Ovary (tissue), 10 donors: ENCODE measurements at places on chromosomes 4 and X. TPM values are rescaled to one million over a fixed set of nuclear protein-coding genes. Genes with fewer than 3 reads are reported as not detected.

REELD1 gene
- polyA plus RNA-seq, result not detected

DNA sequence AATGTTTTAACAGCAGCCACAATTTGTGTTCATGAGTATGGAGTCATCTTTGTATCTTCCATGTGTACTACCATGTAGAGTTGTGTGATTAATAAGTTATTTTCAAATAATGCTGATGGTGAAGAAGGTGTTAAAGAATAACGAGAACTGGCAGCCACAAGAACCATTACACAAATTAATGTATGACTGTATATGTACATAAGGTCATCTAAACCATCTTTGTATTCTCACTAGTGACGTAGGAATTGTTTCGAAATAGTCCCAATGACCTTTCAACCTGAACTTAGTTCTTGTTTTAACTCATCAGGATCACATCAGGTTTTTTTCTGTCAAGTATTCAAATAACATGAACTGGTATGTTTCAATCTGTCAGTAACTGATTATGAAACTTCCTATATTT lies 48.3 kb upstream of the NOCT start:
- H3K27me3 ChIP-seq, result no peaks in the 10 kb centered on the region
- H3K4me1 ChIP-seq, result no peaks in the 10 kb centered on the region

NDP gene
- polyA plus RNA-seq, result 82.7 TPM

- H3K27ac ChIP-seq, result no peak overlapping the region
- DNase-seq, result no peak
- H3K27me3 ChIP-seq, result no peaks in the 10 kb centered on the region
- H3K4me1 ChIP-seq, result peaks cover 2% of the 10 kb centered on the region
- no peak overlapping the region for H3K4me3 ChIP-seq
These were observed 236.4 kb upstream of the MID1 start for GRCh38 chrX:10856797-10857196.

SERPINA7 gene
- polyA plus RNA-seq, result not detected

- H3K27me3 ChIP-seq, result no peaks in the 10 kb centered on the region
- H3K27ac ChIP-seq, result no peak overlapping the region
- no peak for DNase-seq
- peaks cover 6% of the 10 kb centered on the region for H3K4me1 ChIP-seq
These were observed 110.7 kb downstream of the ARHGAP10 start for GRCh38 chr4:147842573-147842972.
